Breast epithelium (tissue), 4 donors: ENCODE measurements at places on chromosomes 2 and 18. TPM values are rescaled to one million over a fixed set of nuclear protein-coding genes. Genes with fewer than 3 reads are reported as not detected.

Gene BCL11A
- 6.2 TPM for total RNA-seq

Gene POLE4
- 46.5 TPM for total RNA-seq

Gene CLEC4F
- not detected for total RNA-seq

Gene RGPD3
- total RNA-seq, result 1.6 TPM

Gene ANKRD30BL
- not detected for total RNA-seq

Gene PAX3
- 2.3 TPM for total RNA-seq

Gene MYCN
- total RNA-seq, result 0.59 TPM

Gene USP34
- 260 TPM for total RNA-seq

Gene DSC3
- 54.3 TPM for total RNA-seq

GRCh38 chr18:76476665-76477561 lies 18.1 kb downstream of the ZNF516 start:
- no peaks in the 10 kb centered on the region for H3K4me1 ChIP-seq
- no peaks in the 10 kb centered on the region for H3K36me3 ChIP-seq
- peak overlapping the region; percentile 17 for H3K4me3 ChIP-seq
- H3K27me3 ChIP-seq, result no peaks in the 10 kb centered on the region
- DNase-seq, result no peak
- peak overlapping the region; percentile 40 for H3K27ac ChIP-seq

DNA sequence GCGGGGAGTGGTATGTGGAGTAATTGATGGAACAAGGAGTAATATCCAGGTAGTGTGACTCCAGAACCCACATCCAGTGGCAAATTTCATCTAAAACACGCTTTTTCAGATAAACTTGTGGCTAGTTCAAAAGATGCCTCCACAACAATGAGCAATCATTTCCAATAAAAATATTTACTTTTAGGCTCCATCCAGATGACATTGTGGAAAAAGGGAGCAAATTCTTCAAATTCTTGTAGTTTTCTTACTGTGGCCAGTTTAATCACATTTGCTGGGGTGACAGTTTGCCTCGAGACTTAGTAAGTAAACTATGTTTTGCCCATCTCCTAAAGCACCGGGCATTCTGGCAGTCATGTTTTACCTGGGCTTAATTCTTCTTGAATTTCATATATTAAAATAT lies 243.6 kb downstream of the IRS1 start:
- no peaks in the 10 kb centered on the region for H3K36me3 ChIP-seq
- H3K27me3 ChIP-seq, result no peaks in the 10 kb centered on the region

GRCh38 chr2:237978058-237978712 lies 11.4 kb downstream of the UBE2F start:
- DNase-seq, result no peak
- no peaks in the 10 kb centered on the region for H3K36me3 ChIP-seq
- H3K4me1 ChIP-seq, result no peaks in the 10 kb centered on the region

DNA sequence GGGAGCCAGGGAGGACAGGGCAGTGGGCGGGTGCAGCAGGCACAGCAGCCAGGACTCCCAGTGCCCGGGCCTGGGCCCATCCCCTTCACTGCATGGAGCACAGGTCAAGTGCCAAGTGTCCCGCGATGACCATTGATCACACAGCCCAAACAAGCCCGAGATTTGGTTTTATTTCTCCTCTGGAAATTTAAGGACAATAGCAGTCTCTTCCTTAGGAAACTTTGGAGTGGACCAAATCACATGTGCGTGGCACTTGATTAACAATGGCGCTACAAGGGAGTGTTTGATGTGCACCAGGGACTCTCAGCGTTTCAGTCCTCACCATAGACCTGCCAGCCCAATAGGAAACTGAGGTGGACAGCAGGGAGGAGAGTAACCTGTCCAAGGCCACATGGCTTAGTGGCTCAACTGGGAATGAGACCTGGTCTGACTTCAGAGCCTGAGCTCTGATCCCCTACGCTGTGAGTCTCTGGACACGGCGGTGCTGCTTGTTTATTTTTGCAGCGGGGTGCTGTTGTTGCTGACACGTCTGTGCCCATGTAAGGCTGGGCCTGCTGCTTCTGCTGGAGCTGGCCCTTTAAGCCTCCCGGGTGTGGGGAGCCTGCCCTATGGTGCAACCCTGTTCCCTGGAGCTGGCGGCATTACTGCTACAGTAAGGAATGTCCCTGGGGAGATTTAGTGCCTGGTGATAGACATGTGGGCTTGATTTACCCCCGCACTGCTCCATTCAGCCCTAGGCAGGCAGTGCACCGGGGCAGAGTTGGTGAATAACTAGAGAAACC lies 194.2 kb downstream of the INHBB start:
- peaks cover 5% of the 10 kb centered on the region for H3K4me1 ChIP-seq
- no peaks in the 10 kb centered on the region for H3K36me3 ChIP-seq

GRCh38 chr2:136639651-136640050 lies 125.7 kb upstream of the THSD7B start:
- DNase-seq, result no peak
- no peaks in the 10 kb centered on the region for H3K36me3 ChIP-seq
- H3K27me3 ChIP-seq, result no peaks in the 10 kb centered on the region
- H3K4me3 ChIP-seq, result no peak overlapping the region

DNA sequence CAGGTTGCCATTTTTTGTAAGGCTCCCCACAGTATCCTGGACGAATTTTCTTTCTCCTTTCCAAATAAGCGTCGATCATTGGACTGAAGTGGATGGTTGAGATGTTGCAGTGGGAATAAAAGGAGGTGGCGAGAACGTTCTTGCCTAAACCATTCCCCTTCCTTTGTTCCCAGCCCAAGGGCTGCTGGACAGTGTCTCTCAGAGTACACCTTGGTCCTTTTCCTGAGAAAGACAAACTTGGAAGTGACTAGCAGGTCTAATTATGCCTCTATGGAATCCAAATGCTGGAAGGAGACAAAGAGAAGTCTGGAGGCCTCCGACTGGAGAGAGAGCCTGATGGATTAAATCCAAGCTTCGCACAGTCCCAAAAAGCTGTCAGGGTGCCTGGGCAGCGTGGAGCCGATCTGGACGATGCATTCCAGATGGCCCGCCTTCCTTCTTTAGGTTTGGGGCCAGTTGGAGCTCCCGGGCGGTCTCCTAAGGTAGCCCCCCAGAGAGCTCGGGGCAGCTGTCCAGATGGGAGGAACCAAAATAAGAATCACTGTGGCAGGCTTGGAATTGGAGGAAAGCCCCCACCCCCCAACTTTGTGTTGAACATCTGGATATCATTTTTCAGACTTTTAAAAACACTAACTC lies 186.8 kb downstream of the TMEM247 start:
- peak overlapping the region; percentile 49 for H3K27ac ChIP-seq
- no peak overlapping the region for H3K4me3 ChIP-seq
- no peaks in the 10 kb centered on the region for H3K27me3 ChIP-seq
- DNase-seq, result no peak
- peaks cover 12% of the 10 kb centered on the region for H3K4me1 ChIP-seq
- no peaks in the 10 kb centered on the region for H3K36me3 ChIP-seq

GRCh38 chr18:60656553-60656952 lies 284.0 kb upstream of the MC4R start:
- H3K27ac ChIP-seq, result no peak overlapping the region
- H3K4me1 ChIP-seq, result no peaks in the 10 kb centered on the region
- DNase-seq, result no peak
- H3K36me3 ChIP-seq, result no peaks in the 10 kb centered on the region
- H3K27me3 ChIP-seq, result no peaks in the 10 kb centered on the region

GRCh38 chr18:73244401-73244800 lies 376.6 kb upstream of the NETO1 start:
- no peak for DNase-seq
- no peaks in the 10 kb centered on the region for H3K36me3 ChIP-seq
- H3K4me1 ChIP-seq, result no peaks in the 10 kb centered on the region
- H3K27ac ChIP-seq, result no peak overlapping the region
- H3K27me3 ChIP-seq, result no peaks in the 10 kb centered on the region
- H3K4me3 ChIP-seq, result no peak overlapping the region

DNA sequence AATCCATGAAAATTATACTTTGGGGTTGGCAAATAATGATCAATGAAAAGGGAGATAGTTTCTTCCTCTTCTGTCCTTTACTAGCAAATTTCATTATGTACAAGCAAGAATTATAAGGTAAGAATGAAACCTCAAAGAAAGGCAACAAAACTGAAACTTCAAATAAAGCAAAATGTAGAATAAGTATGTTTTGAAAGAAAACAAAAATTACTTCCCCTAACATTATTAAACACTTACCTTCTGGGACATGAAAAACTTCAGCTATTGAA lies 29.4 kb downstream of the THADA start:
- H3K27me3 ChIP-seq, result no peaks in the 10 kb centered on the region
- no peak overlapping the region for H3K27ac ChIP-seq
- no peaks in the 10 kb centered on the region for H3K36me3 ChIP-seq
